ENCODE measurements at places on chromosomes 6 and 20. TPM values are rescaled to one million over a fixed set of nuclear protein-coding genes. Genes with fewer than 3 reads are reported as not detected.

DEK gene
- total RNA-seq = 86.4 TPM

RIPOR3 gene
- not detected for total RNA-seq

HLA-DQB2 gene
- total RNA-seq = not detected

CNKSR3 gene
- total RNA-seq = 29.2 TPM

MUC22 gene
- total RNA-seq = not detected

GTF3C6 gene
- 22.3 TPM for total RNA-seq

GSTA2 gene
- total RNA-seq = not detected

CNBD2 gene
- not detected for total RNA-seq

DNA sequence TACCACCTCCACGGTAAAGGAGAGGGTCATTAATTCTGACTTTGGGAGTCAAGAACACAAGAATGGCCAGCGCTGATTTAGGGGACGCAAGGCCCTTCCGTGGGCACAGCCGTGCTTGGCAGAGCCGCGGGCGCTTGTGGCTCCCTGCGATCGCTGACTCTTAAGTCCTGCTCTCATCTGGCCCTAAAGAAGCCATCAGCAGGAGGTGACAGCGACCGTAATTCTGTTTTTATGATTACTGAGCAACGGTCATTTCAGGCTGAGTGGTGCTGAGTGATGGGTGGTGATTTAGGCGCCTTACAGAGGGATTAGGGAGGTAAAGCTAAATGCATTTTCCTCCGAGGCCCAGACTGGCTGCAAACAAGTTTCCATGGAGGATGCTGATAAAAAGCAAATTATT lies 364.6 kb upstream of the SULF2 start:
- no peak for DNase-seq

DNA sequence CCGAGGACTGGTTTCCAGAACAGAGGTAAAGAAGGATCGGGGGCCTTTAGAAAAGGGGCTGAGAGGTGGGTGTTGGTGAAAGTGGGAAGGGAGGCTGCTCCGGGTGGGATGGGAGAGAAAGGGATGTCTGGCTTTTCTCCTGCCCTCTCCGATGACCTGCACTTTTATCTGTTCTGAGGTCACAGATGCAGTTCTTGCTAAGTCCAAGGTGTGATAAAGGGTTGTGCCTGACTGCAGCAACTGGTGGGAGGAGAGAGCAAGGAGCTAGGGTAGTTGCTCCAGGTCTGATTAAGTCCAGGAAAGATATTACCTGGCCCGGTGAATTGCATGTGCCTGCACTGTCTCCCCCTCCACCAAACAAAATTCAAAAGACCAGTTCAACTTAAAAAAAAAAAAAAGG lies 145.6 kb upstream of the SOX4 start:
- no peak for DNase-seq

GRCh38 chr6:142323377-142323776 lies 21.6 kb downstream of the ADGRG6 start:
- DNase-seq = no peak

GRCh38 chr20:32248043-32248442 lies 29.4 kb upstream of the KIF3B start:
- DNase-seq = no peak

GRCh38 chr6:156254240-156254639 lies 522.9 kb upstream of the ARID1B start:
- DNase-seq = no peak

DNA sequence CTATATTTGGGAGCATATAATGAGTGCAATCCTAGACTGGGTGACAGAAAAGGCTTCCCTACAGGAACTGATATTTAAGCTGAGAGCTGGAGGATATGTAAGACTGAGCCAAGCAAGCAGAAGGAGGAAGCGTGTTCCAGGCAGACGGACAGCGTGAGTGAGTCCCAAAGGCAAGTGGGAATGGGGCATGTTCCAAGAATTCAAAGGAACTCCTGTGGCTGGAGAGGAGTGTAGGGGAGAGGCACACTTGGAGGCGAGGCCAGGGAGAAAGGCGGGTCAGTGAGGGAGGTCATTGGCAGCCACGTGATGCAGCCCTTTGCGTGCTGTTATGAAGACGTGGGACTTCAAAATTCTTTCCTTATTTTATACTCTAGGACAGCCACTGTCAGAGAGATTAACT lies 27.9 kb upstream of the SGK1 start:
- DNase-seq = no peak

DNA sequence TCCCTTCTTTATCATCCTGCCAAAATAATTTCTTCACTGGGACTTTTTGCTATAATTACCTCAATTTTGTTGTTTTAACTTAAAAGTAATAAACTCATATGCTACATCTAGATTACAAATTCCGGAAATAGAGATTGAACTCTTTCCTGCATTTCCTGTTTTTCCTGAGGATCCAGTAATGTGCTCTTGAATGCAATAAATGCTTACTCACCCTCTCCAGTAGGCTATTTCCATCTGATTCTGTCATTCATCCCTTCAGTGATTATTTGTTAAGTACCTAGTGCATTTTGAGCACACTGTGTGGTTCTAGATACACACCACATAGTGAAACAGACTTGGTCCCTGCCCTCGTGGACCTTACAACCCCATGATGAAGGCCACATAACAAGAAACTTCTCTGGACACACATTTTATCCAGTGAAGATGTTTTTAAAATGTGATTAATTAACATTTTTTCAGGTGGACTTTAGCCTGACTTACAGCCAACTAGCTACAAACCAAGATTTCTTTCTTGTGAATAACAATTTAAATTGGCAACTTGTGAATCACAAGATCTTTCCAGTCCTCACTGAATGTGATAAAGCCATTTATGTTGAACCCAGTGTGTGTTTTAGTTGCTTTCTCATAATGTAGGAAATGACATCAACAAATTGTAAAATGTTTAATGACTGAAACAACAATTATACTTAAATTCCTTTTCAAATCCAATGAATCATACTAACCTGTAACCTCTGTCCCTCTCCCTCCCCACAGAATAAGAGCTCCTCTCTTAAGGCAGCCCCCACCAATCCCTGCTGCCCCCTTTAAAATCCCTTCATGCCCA lies 272.3 kb downstream of the KHDC1L start:
- DNase-seq = no peak

DNA sequence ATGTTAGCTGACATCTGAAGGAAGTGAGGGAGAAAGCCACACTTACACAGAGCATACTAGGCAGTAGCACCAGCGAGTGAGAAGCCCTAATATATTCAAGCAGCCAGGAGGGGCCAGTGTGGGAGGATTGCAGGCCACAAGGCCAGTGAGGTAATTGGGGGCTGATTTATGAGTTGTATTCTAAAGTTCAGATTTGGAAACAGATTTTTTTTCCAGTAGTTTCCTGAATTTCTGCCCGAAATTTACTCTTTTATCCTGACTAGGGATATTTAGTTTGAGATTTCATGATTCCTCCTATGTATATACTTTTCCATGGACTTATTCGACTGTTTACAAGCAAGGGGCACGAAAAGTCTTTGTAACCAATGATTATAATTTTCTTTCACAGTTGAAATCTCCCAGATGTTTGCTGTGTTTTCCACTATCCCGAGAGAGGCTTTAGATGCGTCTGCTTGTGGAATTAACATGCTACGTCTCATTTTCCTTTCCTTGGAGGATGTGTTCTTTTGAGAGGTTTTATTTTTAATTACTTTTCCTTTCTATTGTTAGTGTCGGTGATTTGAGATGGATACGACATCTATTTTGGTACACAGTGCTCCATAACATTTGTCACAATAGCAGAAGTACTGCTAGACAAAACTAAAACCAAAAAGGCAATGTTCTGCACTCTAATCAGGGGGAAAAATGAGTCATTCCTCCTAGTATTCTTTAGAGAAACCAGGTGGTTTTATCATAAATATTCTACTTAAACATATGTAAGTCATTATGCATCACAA lies 356.3 kb upstream of the HSF2 start:
- DNase-seq = no peak

GRCh38 chr6:119736296-119737021 lies 386.9 kb upstream of the MAN1A1 start:
- no peak for DNase-seq

DNA sequence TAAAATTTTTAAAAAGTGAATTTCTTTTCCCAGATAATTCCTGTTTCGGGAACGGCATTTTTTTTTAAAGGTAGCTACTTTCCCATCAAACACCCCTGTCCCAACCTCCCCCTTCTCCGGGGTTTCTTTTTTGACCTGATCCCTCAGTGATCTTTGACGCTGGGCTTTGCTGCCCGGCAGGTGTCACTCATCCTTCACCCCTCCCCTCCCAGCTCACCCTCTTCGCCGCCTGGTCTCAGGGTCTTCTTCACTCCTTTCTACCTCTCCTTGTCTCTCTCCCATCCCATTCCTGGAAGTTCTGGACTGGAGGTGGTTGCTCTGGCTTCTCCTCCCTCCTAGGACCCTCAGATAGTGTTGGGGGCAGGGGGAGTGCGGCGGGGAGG lies 329 bp upstream of the GPR6 start:
- no peak for DNase-seq

- DNase-seq = no peak
Observed at GRCh38 chr6:85865420-85866369, 223.0 kb upstream of the SYNCRIP start.

- DNase-seq = peak; percentile 53
Observed at GRCh38 chr20:37822141-37822601, 80.8 kb upstream of the VSTM2L start.

DNA sequence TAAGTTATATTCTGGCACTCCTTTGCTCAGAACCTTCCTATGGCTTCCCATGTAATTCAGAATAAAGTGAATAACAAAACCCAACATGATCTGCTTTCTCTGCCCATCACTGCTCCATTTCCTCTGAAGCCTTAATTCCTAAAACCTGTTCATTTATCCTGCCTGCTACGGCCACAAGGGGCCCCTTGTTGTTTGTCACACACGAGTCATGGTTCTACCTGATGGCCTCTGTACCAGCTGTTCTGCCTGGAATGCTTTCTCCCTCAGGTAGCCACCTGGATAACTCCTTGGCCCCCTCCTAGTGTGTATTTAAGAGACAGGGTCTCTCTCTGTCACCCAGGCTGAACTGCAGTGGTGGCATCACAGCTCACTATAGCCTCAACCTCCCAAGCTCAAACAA lies 26.8 kb downstream of the ERGIC3 start:
- no peak for DNase-seq

DNA sequence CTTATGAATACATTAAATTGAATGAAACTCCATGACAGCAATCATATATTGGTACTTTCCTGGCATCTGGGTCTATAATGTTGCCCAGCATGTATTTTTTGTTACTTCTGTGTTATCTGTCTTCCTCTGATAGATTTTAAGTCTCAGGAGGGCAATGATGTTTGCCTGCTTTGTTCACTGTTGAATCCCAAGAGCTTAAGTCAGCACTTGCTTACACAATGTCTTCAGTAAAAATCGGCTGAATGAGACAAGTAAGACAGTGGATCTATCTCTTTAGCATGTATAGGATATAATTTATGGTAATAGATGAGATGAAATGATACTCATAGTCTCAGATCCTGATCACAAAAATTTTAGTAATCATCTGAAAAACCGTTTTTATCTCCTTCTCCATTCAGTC lies 1034.9 kb upstream of the EPHA7 start:
- DNase-seq = no peak

DNA sequence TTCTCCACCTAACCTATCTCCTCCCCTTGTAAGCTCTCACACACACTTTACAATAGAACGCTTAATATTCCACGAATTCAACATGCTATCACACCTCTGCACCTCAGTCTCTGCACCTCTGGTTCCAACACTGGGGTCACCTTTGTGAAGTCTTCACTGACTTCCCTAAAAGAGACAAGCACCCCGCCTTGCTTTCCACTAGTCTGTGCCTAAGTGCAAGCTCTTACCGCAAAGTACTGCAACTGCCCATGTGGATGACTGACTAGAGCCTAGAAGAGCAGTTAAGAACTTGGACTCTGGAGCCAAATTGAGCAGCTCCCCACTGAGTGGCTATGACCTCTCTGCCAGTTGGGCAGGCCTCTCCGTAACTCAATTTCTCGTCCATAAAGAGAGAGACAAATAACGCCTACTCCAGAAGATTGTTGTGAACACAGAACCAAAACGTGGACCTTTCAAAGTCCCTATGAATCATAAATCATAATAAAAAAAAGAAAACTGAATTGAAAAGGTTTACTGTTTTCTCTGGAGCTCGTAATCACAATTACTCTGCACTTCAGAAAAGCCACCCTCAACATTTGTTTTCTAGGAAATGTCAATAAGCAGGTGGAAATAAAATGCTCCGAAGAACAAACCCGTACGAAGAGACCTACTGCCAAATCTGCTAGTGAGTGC lies 1.2 kb downstream of the IFNGR1 start:
- peak; percentile 71 for DNase-seq

GRCh38 chr20:6831461-6831860 lies 64.0 kb downstream of the BMP2 start:
- no peak for DNase-seq

DNA sequence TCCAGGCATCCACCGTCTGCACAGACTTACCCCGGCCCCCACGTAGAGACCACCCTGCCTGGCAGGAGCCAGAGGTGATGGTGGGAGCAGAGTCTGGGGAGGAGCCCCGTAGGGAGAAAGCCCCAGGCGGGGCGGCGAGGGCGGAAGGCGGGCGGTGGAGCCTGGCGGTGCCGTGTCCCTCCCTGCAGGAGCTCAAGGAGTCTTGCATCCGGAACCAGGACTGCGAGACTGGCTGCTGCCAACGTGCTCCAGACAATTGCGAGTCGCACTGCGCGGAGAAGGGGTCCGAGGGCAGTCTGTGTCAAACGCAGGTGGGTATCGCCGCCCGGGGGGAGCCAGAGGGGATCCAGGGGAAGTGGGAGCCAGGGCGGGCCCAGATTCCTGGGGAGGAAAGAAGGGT lies 6.0 kb downstream of the CLPSL1 start:
- DNase-seq = no peak

GRCh38 chr6:137010128-137010718 lies 34.5 kb downstream of the IL20RA start:
- DNase-seq = no peak

Measured in MG63 (cell line).